ENCODE measurements at places on chromosomes 11 and 22. TPM values are rescaled to one million over a fixed set of nuclear protein-coding genes. Genes with fewer than 3 reads are reported as not detected.

- H3K4me1 ChIP-seq = peaks cover 5% of the 10 kb centered on the region
- no peak for DNase-seq
- H3K36me3 ChIP-seq = no peaks in the 10 kb centered on the region
- H3K4me3 ChIP-seq = peak overlapping the region; percentile 60
- H3K27ac ChIP-seq = no peak overlapping the region
Observed at GRCh38 chr11:92224054-92224406, 588 bp upstream of the FAT3 start.

DNA sequence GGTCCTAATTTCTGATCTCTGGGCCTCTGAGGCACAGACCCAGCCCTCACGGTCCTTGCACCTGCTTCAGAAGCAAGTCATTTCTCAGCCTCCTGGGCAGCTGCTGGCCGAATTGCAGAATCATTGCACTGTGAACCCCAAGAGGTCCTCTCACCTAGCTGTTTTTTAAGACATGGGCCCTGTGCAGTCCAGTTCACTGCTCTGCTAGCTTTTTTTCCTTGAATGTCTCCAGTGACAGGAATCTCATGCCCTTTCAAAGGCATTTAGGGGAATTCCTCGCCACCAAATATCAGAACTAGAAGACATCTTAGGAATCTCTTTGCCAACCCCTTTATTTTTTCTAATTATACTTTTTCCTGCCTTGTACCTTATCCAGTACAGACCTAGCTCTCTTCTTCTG is 35.6 kb upstream of the TP53I11 start:
- H3K36me3 ChIP-seq = no peaks in the 10 kb centered on the region
- no peak overlapping the region for H3K27ac ChIP-seq
- no peak for DNase-seq
- no peak overlapping the region for H3K4me3 ChIP-seq
- no peaks in the 10 kb centered on the region for H3K4me1 ChIP-seq

DNA sequence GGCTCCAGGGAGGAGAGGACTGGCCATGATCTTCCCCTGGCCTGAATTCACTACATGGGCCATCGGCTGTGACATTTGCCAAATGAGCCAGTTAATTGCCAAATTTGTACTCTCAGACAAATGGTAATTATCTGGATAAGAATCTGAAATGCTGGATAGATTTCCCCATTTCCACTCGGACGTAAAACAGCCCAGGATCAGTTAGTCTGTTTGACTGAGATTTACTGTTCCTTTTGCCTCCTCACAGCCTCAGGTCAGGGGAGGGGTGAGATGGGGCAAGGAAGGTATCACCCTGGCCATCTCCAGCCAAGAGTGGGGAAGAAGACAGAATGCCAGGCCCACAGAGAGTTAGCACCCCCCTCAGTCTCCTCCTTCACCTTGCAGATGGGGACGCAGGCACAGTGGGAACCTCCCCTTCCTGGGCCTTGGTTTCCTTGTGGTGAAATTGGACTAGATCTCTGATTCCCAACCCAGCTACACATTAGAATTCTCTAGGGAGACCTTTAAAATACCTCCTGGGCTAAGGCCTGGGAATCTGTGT is 5.2 kb downstream of the TRIM29 start:
- H3K4me3 ChIP-seq = no peak overlapping the region
- no peaks in the 10 kb centered on the region for H3K36me3 ChIP-seq
- H3K27ac ChIP-seq = no peak overlapping the region
- DNase-seq = no peak

DNA sequence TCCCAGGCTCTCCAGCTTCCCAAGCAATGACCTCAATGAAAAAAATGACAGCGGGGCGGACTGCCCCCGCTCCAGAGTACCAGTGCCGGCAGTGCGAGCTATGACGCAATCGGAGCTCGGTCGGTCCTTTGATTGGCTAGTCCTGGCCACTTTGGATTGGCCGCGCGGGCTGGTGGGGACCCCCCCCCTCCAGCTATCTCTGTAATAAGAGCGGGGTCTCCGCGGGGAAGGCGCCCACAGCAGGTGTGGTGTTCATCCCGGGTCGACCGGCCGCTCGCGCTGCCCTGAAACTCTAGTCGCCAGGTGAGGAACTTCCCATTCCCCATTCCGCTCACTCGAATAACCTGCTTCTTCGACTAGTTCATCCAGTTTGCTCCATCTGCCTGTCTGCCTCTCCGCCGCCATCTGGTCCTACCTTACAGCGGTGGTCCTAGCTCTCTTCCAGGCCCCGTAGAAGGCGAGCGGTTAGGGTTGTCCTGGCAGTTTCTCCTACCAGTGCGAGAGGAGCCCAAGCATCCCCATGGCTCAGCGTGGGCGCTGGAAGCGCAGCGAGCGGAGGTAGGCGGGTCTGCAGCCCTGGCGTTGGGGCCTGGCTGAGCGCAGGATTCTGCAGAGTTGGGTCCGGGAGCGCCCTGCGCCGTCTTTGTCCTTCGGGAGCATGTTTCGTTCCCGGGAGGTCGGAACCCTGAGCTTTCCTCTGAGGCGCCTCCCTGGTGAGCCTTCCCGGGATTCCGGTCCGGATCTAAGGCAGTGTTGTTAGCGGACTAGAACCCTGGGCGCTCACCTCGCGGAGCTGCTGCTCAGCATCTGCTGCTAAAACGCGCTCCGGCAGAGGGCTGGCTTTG is at the start of gene CALCB:
TSS of gene CALCB (plus strand) at position 233 of the 845 bp plus-strand sequence. CDS start 1,126 bp downstream, outside the sequence.
- no peak within 1 kb of the TSS for H3K4me3 ChIP-seq
- H3K36me3 ChIP-seq = no peaks in the 10 kb centered on the region
- no peak for DNase-seq
- H3K4me1 ChIP-seq = no peaks in the 10 kb centered on the region
- no peaks in the 10 kb centered on the region for H3K27me3 ChIP-seq

DNA sequence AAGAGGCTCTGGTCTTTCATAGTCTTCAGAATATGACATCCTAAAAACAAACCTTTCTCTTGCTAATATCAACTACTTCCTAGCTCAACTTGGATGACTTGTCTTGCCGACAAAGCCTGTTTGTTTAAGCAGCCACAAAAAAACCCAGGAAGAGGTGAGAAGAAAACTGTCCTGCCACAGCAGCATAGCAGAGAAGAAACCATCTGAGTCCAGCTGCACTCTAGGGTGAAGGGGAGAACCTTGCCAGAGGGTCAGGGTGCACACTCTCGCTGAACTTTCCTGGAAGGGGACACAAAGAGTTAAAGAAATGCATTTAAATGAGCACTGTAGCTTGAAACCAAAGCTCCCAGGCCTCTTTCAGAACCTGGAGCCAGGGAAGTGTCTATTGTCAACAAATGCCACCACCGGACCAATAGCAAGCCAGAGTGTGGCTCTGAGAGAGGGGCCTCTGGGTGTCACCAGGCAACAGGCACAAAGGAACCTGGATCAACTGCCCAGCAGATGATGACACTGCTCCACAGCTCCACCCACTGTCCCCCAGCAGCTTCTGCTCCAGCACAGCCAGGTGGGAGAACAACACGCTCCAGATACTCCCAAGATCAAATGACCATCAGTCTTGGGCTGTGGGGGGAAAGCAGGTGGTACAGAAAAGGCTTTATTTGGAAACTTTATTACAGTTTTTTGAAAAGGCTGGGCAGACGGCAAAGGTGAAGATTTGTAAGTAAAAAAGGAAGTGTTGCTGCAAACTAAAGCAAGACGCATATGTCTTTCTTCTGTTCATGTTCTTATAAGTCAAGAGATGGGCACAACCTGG is 105.7 kb downstream of the RASSF10 start:
- no peaks in the 10 kb centered on the region for H3K36me3 ChIP-seq
- no peak overlapping the region for H3K27ac ChIP-seq
- H3K4me3 ChIP-seq = no peak overlapping the region
- no peaks in the 10 kb centered on the region for H3K27me3 ChIP-seq

DNA sequence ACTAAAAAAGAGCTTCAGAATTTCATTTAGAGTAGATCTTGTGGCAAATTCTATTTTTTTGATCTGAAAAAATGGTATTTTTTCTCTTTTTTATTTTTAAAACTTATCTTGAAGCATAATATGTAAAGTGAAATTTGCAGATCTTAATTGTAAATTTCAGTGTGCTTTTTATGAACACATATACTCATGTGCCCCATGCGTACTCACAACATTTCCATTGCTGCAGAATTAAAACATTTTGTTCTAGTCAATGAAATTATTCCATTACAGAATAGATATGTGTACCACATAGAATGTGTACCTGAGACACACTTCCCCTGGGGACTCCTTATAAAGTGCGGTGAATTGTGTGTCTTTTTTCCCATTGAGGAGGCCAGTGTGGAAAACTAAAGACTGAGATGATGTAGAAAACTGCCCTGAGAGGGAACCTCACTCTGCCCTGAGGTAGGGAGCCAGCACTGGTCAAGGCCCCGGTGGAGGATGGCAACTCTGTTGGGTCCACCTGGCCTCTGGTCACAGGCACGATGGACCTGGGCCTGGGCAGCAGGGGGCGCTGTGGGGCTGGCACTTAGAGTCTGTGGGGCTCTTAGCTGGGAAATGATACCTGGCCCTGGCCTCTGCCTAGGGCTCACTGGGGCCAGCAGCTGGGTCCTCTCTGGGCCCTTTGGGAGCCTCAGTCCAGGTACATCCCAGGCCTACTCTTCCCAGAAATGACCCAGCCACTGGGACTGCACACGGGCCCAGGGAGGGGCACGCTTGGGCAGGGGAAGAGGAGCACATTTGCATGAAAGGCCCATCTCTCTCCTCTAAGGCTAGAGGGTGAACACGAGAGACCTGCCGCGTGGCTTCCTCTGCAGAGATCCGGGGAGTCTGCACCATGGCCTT is 77.9 kb upstream of the TOP3B start:
- peaks cover 42% of the 10 kb centered on the region for H3K27me3 ChIP-seq
- H3K27ac ChIP-seq = no peak overlapping the region
- DNase-seq = peak; percentile 29
- H3K36me3 ChIP-seq = no peaks in the 10 kb centered on the region
- no peaks in the 10 kb centered on the region for H3K4me1 ChIP-seq
- H3K4me3 ChIP-seq = no peak overlapping the region

- H3K36me3 ChIP-seq = peaks cover 44% of the 10 kb centered on the region
- DNase-seq = no peak
- H3K4me3 ChIP-seq = no peak overlapping the region
- peak overlapping the region; percentile 32 for H3K27ac ChIP-seq
- peaks cover 56% of the 10 kb centered on the region for H3K4me1 ChIP-seq
- no peaks in the 10 kb centered on the region for H3K27me3 ChIP-seq
Observed at GRCh38 chr11:57787006-57787604, 25.5 kb downstream of the CTNND1 start.

DNA sequence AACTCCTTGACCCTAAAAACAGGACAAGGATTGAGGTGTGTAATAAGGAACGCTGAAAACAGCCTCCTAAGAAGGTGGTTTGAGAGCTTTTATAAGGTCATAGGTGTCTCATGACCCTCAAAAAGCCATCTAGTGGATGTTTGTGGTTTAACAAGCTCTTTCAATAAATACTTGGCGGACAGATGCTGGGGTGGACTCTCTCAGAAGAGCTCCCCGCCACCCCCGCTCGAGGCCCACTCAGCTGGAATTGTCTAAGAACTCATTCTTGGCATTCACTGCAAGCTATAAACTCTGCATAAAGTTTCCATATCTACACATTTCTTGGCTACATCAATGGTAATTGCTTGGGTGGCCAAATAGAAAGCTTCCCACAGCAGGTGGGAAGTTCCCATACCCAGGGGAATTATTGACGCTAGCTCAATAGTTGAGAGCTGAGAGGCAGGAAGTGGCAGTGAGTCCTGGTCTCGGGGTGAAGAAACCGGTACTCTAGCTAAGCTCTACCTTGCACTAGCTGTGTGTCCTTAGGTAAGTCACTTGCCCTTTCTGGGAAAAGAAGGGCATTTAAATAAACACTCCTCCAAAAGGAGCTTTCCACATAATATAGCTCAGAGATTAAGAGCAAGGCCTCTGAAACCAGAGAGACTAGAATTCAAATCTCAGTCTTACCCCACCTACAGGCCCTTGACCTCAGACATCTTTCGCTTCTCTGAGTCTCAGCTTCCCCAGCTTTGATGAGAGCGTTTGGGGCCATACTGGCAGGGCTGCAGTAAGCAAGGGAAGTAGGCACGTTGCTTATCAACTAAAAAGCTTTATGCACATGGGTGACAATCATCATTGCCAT is 6.4 kb downstream of the MS4A15 start:
- H3K4me1 ChIP-seq = no peaks in the 10 kb centered on the region
- no peaks in the 10 kb centered on the region for H3K36me3 ChIP-seq
- H3K27me3 ChIP-seq = peaks cover 94% of the 10 kb centered on the region
- no peak overlapping the region for H3K27ac ChIP-seq

- no peak overlapping the region for H3K27ac ChIP-seq
- H3K27me3 ChIP-seq = peaks cover 59% of the 10 kb centered on the region
- H3K36me3 ChIP-seq = no peaks in the 10 kb centered on the region
- no peaks in the 10 kb centered on the region for H3K4me1 ChIP-seq
Observed at GRCh38 chr11:60814112-60814511, 27.8 kb upstream of the CCDC86 start.

DNA sequence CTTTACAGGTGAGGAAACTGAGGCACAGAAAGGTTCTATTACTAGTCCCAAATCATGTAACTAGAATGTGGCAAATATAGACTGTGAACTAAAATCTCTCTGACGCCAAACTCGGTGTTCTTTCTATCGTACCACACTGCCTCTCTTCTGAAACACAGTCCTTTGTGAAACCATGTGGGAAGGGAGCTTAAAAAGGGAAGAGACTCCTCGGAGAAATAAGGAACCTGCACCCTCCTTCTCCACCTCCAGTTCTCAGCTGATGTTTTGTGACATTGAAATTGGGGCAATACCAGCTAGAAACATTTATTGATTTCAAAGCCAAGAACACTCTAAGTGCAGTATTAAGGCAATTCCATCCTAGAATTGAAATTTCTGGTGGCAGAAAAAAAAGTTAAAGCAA is 76.4 kb upstream of the DRD2 start:
- H3K4me3 ChIP-seq = no peak overlapping the region
- peaks cover 48% of the 10 kb centered on the region for H3K27me3 ChIP-seq
- H3K4me1 ChIP-seq = no peaks in the 10 kb centered on the region
- DNase-seq = no peak

DNA sequence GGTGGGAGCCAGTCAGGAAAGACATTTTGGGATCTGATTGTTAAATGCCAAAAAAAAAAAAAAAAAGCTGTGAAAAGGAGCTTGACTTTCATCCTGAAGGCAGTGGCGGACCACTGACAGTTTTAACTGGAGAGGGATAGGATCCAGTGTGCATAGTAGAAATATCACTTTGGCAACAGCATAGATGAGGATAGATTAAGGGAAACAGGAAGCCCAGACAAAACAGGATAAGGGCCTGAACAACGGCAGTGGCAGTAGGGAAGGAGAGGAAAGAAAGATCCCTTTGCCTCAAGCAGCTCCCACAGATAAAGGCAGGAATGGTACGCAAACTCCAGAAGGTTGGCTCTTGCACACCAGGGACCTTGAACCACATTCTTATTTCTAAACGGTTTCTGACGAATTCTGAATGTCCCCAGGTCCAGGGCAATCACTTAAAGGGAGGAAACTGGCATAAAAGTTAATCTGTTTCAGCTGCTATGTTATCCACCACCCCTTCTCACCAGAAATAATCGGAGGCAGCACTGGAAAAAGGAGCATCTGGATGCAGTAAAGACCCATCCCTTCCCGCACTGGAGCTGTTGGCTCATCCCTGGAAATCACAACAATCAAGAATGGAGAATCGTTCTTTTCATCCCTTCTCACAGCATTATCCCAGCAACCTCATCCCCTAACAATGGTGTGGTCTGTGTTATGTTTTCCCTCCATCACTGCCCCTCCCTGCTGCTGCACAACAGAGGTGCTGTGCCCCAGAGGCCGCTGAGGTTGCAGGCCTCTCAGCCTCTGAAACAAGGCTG is 99.1 kb downstream of the GAB2 start:
- DNase-seq = no peak
- no peaks in the 10 kb centered on the region for H3K27me3 ChIP-seq
- H3K4me1 ChIP-seq = peaks cover 3% of the 10 kb centered on the region
- H3K27ac ChIP-seq = no peak overlapping the region
- no peaks in the 10 kb centered on the region for H3K36me3 ChIP-seq
- no peak overlapping the region for H3K4me3 ChIP-seq

Gene FBXO3
- total RNA-seq = 28.3 TPM

Gene TOB2
- 50.0 TPM for total RNA-seq

Data from PC-9 (cell line).